ENCODE measurements at places on chromosomes 5 and 9.

- no peak for DNase-seq
These were observed 156.1 kb upstream of the GHR start for GRCh38 chr5:42267091-42267490.

GRCh38 chr5:38681029-38681706 is 124.7 kb upstream of the LIFR start:
- DNase-seq, result no peak

- no peak for DNase-seq
These were observed 757 bp downstream of the TMEM250 start for GRCh38 chr9:136117916-136118319.

DNA sequence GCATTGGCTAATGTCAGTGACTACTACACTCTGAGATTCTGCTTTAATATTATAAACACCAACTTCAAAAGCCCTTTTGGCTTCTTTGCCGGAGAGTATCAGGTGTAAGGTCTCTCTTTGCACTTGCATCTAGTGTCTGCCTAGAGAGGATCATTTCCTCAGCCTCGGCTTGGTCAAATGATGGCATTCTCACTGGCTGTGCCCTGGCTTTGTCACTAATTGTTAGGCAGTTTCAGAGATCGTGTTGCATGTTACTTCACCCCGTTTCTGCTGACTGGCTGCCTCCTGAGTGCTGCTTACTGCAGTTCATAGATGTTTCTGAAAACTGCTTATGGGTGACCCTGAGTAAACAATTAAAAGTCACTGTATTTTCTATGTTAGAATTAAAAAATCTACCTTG is 48.8 kb downstream of the SLC1A3 start:
- no peak for DNase-seq

- no peak for DNase-seq
These were observed 16.6 kb downstream of the OLFM1 start for GRCh38 chr9:135103931-135104639.

DNA sequence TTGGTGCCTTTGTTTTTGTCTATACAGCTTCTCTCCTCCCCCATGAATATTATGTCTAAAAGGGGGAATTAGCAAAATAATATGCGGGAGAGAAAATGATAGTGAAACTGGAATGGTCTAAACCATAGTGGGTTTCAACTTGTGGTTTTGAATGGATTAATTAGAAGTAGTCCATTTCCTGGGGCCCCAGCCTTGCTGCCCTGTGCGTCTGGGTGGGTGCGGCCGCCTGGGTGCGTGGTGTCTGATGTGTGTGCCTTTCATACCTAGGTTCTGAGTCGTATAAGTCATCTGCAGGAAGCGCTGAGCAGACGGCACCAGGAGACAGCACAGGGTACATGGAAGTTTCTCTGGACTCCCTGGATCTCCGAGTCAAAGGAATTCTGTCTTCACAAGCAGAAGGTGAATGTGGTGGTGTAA is 120.0 kb upstream of the CACNA1B start:
- no peak for DNase-seq

DNA sequence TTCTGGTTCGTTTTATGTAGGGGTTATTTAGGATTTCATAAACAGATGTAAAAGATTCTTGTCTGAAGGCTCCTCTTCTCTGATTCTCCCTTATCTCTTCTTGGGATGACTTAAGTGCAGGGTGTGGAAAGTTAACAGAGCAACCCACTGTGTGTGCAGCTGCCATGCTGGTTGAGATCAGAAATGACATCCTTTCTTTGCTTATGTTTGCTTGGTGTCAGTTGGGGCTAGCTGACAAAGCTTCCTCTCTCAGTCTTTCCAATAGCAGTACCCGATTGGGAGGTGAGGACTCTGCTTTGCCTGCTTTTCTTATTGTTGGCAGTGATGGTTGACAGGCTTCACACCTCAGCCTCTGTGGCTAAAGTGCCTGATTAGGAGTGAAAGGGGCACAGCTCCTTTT is 26.5 kb downstream of the OGN start:
- DNase-seq, result no peak

DNA sequence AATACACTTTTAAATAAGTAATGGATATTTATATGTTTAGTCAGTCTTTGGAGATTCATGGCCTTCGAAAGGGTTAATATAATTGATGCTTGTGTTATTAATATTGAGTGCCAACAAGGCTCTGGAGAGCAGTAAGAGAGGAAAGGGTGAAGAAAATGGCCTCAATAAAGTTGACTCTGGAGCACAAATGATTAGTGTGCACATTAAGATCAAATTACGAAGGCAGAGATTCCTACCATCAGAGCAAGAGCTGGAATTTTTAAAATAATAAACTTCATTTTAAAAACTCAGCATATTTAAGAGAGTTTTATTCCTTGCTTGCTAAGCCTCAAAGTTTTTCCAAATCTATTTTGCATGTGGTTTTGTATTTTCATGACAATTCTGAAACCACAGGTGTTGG is 14.8 kb downstream of the SLC44A1 start:
- no peak for DNase-seq

- DNase-seq, result no peak
These were observed 6.8 kb upstream of the RNF180 start for GRCh38 chr5:64158827-64159226.

DNA sequence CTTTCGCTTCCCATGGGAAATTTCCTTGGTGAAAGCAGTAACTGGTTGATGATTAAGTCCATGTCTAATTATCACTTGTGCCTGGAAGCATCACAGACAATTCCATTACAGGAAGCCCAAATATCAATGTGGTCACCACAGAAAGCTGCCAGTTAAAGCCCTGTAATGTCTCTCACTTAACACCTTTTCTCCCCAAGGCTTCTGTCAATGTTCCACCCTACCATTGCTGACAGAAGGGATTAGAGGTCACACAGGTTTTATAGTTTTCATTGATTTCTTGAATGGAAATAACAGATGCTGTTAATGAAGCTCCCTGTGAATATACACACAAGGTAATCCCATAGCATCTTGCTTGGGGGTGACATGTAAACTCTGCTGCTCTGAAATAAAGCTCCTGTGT is 279.2 kb downstream of the COX7C start:
- DNase-seq, result no peak

GRCh38 chr9:77177894-77178794 is 810 bp downstream of the VPS13A start:
- peak; percentile 18 for DNase-seq

- DNase-seq, result no peak
These were observed 1495.2 kb upstream of the C9orf72 start for GRCh38 chr9:29068461-29068860.

GRCh38 chr5:14401639-14402038 is 180.0 kb upstream of the OTULINL start:
- no peak for DNase-seq

DNA sequence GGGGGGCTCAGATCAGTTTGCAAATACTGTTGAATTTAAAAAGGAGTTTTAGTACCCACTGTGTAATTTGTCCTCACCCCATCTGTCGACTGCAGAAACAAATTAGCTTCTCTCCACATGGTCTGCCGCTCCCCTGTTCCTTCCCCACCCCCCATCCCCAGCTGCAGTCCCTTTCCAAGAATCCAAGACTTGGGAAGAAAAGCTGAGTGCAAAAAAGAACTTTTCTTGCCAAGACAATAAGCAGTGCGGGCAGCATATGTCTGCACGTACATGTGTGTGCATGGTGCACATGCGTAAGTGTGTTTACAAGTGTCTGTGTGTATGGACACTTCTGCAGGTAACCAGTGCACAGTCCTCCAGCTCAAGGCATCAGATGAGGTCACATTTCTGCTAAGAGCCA is 125.7 kb upstream of the SMIM23 start:
- no peak for DNase-seq

- DNase-seq, result no peak
These were observed 20.9 kb downstream of the CCNJL start for GRCh38 chr5:160291467-160291866.

GRCh38 chr5:62717301-62717933 is 138.8 kb downstream of the LRRC70 start:
- DNase-seq, result no peak

DNA sequence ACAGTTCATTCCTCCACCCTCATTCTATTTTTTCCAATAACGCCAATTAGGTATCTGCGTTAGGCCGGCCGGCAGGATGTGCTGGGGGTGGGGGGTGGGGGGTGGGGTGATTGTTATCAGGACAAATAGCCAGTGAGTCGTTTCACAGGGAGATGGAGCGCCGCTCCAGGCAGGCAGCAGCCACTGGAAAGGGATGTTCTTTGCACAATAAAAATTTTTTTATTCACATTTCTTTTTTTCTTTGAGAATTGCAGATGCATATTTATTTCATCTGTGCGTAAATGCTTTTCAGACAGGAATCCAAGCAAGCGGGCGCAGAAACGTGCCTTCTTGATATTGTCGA is 4.1 kb downstream of the LMX1B start:
- no peak for DNase-seq

DNA sequence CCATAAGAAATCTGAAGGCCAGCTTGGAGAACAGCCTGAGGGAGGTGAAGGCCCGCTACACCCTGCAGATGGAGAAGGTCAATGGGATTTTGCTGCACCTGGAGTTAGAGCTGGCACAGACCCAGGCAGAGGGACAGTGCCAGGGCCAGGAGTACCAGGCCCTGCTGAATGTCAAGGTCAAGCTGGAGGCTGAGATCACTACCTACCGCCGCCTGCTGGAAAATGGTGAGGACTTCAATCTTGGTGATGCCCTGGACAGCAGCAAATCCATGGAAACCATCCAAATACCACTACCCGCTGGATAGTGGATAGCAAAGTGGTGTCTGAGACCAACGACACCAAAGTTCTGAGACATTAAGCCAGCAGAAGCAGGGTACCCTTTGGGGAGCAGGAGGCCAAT is 100.5 kb upstream of the MAN2A1 start:
- DNase-seq, result no peak

DNA sequence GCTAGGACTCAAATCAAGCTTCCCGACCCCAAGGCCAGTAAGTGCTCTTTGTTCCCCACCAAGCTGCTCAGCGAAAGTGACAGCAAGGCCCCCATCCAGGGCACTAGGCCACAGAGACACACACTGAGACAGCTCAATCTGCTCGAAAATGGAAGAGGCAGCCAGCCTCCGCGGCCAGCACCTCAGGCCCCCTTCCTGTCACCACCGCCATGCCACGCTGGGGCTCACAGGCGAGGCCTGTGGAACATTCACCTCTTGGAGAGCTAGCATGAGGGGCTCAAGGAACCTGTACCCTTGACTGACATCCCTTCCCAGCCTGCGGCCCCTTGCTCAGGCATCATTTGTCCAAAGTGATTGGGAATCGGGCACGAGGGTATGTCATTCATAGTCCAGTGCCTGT is 71.4 kb downstream of the PAX5 start:
- DNase-seq, result no peak

GRCh38 chr9:98554752-98555151 is 154.0 kb downstream of the GABBR2 start:
- no peak for DNase-seq

DNA sequence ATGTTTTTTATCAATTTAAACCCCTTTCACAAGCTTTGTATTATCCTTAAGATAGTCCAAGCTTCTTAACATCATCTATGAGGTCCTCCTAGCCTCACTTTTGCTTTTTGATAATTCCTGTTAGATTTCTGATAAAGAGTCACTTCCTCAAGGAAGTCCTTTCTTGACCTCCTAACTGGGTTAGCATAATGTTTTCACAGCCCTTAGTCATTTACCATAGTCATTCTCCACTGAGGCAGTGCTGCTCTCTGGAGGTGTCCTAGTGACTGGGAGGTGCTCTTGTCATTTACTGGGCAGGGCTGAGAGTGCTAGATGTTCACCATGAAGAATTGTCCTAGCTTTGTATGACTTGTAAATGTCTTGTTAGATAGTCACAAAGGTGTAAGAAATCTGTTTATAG is 26.4 kb downstream of the TNPO1 start:
- no peak for DNase-seq

DNA sequence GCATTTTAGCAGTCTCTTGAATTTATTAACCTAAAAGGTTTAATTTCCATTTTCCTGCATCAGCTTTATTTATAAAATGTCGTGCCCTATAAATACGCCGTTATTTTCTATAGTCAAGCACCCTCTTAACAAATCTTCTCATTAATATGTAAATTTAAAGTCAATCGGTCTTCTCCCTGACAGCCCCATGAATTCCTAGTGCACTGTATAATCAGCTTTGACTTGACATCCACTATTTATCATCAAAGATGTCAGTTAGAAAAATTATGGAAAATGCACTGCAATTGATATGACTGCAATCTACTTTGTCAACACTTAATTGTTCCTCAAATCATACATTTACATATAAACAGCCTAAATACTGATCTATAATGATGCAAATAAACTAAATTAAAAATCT is 83.4 kb downstream of the AP3B1 start:
- DNase-seq, result no peak

GRCh38 chr5:174799121-174799520 is 74.7 kb downstream of the MSX2 start:
- DNase-seq, result no peak

GRCh38 chr9:117084221-117084620 is 330.6 kb downstream of the ASTN2 start:
- no peak for DNase-seq

DNA sequence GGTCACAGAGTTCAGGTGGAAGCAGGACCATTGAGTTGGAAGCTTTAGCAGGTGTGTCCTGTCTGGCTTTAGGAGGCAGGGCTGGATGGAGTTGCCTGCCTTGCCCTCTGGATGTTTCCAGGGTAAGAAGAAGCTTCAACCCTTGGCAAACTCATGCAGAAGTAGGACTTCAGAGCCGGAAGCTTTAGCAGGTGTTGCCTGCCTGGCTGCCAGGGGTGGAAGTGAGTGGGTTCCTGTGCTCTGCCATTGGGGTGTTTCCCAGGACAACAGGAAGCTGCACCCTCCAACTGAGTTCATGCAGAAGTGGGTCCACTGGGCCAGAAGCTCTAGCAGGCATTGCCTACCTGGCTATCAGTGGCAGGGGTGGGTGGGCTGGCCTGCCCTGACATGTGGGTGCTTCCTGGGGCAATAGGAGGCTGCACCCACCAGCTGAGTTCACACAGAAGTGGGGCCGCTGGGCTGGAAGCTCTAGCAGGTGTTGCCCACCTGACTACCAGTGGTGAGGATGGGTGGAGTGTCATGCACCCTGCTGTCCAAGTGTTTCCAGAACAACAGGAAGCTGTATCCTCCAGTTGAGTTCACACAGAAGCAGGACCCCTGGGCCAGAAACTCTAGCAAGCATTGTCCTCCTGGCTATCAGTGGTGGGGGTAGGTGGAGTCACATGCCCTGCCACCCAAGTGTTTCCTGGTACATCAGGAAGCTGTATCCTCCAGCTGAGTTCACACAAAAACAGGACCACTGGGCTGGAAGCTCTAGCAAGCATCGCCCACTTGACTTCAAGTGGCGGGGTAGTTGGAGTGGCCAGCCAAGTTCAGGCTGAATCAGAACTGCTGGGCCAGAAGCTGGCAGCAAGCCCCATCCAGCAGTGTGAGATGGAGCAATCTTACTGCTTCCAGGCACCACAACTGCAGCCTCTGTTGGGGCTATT is 24.6 kb downstream of the LOX start:
- no peak for DNase-seq

GRCh38 chr5:149283626-149284480 is 12.2 kb downstream of the AFAP1L1 start:
- no peak for DNase-seq

GRCh38 chr9:77752554-77752953 is 104.4 kb upstream of the GNA14 start:
- no peak for DNase-seq

- no peak for DNase-seq
These were observed 152.6 kb upstream of the MSX2 start for GRCh38 chr5:174571662-174572397.

GRCh38 chr5:18105449-18105848 is 471.2 kb downstream of the TAF11L14 start:
- DNase-seq, result no peak

- DNase-seq, result no peak
These were observed 9.5 kb upstream of the NFIL3 start for GRCh38 chr9:91433180-91433579.

- DNase-seq, result no peak
These were observed 752.9 kb downstream of the CDH18 start for GRCh38 chr5:19235101-19235584.

GRCh38 chr5:111401906-111402305 is 110.4 kb downstream of the STARD4 start:
- no peak for DNase-seq

All from T-helper 2 cell (primary cell).